ENCODE measurements at places on chromosomes 1 and 21.

DNA sequence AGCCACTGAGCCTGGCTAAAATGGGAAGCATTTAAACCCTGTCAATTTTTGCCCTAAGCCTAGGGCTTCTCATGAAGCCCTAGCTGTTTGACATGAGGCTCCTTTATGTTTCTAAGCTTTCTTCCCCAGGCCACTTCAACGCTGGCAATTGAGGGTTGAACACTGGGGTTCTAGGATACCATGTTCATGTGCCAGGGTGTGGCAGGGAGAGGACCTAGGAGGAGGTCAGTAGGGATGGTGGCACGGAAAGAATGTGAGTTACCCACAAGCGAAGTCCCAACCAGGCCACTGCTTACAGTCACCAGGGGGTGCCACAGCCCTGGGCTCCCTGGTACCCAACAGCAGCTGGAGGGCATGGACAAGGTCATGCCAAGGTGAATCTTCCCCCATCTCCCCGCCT, 90.8 kb upstream of the AJAP1 start:
- no peak for DNase-seq

DNA sequence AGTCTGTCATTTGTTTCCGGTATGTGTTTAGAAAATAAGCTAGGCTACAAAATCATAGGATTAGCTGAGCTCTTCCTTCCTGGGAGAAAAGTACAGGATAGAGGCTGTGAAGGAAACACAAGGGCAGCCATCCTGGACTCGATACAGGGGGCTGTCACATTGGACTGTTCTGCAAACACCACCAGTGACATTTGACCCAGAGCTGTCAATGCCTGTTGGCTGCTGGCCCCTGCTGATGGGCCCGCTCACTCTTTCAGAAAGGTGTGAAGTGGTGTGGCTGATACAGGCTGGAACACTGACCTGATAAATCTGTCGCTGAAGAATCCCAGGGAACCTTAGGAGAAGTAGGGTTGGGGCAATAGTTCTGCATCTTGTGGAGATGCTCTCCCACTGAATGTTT, 183.1 kb downstream of the RHOU start:
- no peak for DNase-seq

DNA sequence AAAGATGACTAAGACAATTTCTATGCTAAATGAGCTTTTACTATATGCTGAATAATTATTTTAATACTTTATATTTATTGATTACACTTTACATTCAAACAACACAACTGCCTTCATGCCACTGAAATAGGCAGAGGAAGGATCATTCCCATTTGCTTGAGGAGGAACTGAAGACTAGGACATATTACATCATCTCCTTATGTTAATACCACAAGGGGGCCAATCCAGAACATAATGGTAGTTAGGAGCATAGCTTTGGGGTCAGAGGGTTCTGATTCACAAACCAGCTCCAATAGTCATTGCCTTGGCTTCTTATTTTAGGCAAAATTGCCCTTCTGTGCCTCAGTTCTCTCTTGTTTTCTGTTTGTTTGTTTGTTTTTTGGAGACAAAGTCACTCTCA, 306.5 kb downstream of the KCNH1 start:
- no peak for DNase-seq

DNA sequence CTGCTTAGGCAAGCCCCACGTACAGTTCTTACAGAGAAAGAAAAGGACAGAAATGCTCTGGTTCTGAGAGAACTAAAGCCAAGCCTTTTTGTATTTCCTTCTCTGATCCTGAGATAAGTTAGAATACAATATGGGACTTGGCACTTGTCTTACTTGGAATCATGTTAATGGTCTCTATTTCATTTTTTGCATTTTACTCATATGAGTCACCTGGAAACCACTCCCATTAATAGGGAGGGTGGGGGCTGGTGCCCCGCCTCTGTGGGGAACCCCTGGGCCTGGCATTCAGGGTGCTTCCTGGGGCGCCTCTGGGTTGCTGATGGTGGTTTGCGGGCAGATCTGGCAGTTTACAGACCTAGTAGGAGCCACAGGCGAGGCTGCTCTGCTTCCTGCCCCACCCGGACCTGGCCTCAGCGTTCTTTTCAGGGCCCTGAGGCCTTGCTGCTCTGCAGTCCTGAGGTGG, 26.7 kb downstream of the TSPAN2 start:
- DNase-seq, result peak; percentile 89

GRCh38 chr1:201096977-201097856, 15.0 kb downstream of the CACNA1S start:
- no peak for DNase-seq

GRCh38 chr1:222653178-222653827, 35.4 kb downstream of the MIA3 start:
- no peak for DNase-seq

DNA sequence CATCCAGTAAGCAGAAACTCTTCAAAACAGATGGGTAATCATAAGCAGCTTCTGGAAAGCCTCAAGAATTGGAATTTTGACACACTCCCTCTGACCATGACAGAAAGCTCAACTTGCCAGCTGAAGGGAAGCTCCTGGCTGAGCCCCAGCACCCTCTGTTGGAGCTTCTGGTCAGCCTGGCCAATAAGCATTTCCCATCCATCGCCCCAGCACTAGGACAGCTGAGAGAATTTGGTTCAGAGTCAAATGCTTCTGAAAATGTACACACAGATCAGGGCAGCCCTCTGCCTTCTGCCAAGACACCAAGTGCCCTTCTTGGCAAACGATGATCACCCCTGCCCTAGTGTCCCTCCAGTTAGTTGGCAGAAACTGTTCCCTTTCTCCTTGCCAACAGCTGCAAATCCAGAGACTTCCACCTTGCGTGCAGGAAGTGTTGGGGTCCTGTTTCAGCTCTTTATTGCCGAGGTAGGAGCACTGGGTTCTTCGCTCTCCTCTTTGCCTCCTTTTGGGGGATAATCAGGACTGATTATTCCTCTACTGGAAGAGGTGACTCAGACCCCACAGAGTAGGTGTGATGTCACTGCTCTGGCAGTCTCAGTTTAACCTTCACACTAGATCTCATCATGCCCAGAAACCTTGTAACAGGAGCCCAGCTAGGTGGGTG, 11.9 kb downstream of the PIGV start:
- no peak for DNase-seq

GRCh38 chr1:230316864-230317745, 109.0 kb downstream of the PGBD5 start:
- DNase-seq, result no peak

GRCh38 chr1:26583646-26584485, 54.3 kb downstream of the RPS6KA1 start:
- DNase-seq, result no peak

- no peak for DNase-seq
Measured at GRCh38 chr1:208851366-208851765, 607.2 kb upstream of the PLXNA2 start.

GRCh38 chr1:218538341-218538740, 193.2 kb downstream of the TGFB2 start:
- DNase-seq, result no peak

GRCh38 chr1:177798614-177799013, 171.2 kb downstream of the SEC16B start:
- no peak for DNase-seq

DNA sequence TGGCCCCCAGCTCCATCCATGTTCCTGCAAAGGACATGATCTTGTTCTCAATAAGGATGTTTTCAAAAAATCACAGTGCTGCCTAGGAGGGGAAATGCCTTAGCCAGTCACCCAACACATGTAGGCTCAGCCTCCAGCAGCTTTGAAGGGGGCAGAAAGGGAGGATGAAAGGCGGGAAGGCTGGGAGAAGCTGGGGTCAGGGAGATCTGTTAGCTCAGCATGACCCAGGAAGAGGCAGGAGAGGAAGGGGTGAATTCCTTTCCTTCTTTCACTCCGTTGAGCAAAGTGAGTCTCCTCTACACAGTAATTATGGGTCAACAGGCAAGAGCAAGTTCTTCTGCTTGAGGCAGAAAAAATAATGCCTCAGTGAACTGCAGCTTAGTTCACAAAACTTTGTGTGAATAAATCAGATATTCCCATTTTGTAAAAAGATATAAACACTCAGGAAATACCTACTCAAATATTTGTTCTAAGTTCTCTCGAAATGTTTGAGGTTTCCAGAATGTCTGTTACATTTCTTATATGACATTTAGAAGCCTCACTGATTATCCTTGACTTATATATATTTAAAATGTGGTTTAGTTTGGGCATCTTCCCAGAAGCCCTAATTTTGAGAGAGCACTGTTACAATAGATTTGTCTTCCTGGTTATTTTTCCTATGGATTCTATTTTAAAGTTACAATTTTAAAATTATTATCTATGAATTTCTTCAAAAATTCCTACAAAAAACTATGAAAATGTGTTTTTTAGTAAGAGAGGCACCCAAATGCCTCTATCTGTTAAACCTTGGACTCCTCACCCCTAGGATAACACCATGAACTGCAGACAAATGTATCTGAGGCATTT, 116.8 kb downstream of the KCNJ6 start:
- no peak for DNase-seq

DNA sequence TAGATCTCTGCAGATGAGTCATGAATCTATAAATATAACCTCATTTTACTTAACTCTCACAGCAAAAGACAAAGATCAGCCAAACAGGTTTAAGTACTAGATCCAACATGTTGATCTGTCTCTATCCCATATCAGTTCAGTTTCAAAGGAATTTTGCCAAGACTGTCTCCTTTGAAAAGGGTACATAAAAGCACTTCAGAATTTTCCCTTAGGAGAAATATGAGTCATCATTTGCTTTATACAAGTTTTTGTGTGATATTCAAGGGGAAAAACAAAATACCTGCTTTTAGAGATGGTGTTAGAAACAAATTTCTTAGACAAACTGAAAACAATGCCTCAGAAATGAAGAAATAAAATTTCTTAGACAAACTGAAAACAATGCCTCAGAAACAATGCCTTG, 73.5 kb upstream of the LRRC7 start:
- no peak for DNase-seq

DNA sequence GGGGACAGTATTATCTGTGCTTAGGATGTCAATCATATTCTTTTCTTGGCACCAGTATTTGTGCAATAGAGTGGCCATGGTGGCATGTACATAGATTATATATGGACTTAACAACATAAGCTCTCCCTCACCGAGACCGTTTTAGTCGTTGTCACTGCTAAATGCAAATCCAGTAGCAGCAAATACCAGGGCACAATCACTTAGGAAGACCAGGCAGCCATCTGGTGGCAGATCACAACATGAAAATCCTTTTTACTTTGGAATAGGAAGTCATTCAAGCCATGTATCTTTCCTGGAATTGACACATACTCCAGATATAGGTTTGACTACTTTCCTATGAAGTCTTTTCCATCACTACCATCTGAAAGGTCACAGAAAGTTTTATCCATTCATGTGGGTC, 53.2 kb upstream of the C1orf87 start:
- DNase-seq, result no peak

GRCh38 chr1:67578397-67579020, 106.5 kb upstream of the GADD45A start:
- no peak for DNase-seq

- DNase-seq, result peak; percentile 38
Measured at GRCh38 chr1:46724991-46725735, 6.2 kb upstream of the EFCAB14 start.

GRCh38 chr1:226934483-226935237, 5.4 kb upstream of the COQ8A start:
- DNase-seq, result no peak

- no peak for DNase-seq
Measured at GRCh38 chr1:183234660-183235476, 48.8 kb downstream of the LAMC2 start.

DNA sequence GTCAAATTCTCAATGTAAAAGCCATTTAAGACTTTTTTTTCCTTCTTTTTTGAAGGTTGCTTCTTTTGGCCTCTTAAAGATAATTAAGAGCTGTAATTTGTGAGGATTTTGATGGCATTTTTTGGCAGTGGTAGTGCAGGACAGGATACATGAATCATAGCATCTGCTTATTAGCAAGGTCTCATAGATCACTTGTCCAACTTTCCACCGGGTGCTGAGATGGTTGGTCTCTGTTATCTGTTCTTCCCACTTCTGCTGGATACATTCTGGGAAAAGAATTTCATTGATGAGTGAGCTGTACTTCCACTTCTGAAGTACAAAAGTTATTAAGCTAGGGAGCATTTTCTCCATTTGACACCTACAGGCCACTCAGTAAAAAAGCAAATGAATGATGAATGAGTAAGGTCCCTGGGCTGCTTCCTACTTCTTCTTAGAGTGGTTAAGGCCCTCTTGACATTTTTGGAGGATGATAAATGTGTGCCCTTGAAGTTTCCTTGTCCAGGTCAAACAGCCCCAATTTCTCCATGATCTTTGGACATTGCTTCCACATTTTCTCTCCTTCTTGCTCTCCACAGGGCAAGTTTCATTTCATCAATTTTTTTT, 100.6 kb downstream of the ROR1 start:
- no peak for DNase-seq

GRCh38 chr1:80170811-80171485, 1164.4 kb upstream of the ADGRL4 start:
- DNase-seq, result no peak

DNA sequence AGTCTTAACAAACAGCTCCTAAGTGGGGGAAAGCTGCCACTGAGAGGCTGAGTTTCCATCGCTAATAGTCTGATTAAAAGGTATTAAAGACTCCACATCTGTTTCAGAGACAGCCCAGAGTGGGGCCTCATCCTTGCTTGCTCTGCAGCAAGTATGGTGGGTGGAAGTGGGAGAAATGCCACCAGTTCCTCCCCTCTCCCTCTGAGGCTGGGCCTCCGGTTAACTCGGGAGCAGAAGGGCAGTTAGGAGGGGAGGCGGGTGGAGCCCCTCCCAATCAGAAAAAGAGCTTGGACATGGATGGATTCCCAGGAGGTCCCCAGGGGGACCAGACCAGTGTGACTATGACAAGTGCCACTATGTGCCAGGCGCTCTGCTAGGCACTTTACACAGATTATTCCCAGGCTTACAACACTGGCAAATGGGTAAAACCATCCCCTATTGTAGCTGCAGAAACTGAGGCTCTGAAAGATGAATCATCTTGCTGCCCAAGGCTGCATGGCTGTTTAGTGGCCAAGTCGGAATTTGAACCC, 11.4 kb upstream of the ASCL5 start:
- no peak for DNase-seq

DNA sequence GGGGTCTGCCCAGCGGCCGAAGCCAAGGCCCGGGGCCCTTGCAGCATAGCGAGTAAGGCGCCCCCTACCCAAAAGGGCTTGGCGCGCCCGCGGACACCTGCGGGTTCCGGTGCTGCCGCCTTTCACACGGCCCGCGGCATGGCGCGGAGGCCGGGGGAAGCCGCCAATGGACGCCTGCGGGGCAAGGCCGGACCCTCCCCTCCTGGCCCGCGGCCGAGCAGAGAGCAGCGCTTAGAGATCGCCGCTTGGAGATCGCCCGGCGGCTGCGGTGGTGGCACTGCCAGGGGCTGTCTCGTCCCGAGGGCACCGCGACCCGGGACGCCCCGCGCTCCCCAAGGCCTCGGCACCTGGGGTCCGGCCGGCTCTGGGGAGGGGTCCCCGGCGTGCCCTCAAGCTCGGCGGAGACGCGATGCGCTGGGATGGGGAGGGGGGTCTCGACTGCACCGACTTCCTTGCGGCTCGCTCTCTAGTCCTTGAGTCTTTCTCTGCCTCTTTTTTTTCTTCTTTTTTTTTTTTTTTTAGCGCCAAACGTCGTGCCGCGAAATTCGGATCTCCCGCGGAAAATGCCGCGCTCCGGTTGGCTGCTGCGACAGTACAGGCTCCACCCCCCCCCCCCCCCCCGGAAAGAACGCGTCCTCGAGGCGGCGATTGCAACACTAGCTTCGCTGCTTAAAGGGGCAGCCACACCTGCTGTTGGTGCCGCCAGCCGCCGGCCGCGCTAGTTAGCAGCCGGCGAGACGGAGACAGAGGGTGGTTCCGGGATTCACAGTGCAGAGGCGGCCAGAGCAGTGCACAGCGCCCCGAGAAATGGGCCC, at the start of gene E2F2:
TSS of gene E2F2 (minus strand) at position 487 of the 815 bp plus-strand sequence. CDS start at position 47, 440 bp downstream.
- DNase-seq, result peak; percentile 74
